ENCODE measurements at places on chromosomes 11 and 22. TPM values are rescaled to one million over a fixed set of nuclear protein-coding genes. Genes with fewer than 3 reads are reported as not detected.
A peak's percentile ranks its signal among the peaks of the same experiment; 100 is the strongest.

DNA sequence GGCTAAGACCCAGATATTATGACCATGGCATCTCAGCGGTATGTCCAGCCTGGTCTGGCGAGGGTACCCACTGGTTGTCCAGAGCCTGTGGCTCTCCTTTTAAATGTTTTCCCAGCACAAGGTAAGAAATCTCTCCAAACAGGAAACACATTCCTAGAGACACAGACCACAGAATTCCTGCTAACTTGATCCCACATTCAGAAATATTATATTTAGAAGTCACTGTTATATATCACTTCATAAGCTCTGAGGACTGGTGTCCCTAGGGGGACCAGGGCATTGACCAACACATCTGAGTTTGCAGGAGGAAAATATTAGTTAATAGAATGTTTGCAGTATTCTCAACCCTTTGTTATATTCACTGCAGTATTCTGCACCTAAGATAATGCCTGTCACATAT lies 23.1 kb downstream of the TMPRSS13 start:
- DNase-seq: no peak
- H3K36me3 ChIP-seq: no peaks in the 10 kb centered on the region
- no peaks in the 10 kb centered on the region for H3K27me3 ChIP-seq
- H3K4me1 ChIP-seq: peaks cover 16% of the 10 kb centered on the region

GRCh38 chr11:68287419-68287818 lies 15.6 kb upstream of the C11orf24 start:
- no peaks in the 10 kb centered on the region for H3K36me3 ChIP-seq
- DNase-seq: no peak
- peaks cover 6% of the 10 kb centered on the region for H3K4me1 ChIP-seq
- H3K27ac ChIP-seq: no peak overlapping the region
- H3K4me3 ChIP-seq: no peak overlapping the region
- no peaks in the 10 kb centered on the region for H3K27me3 ChIP-seq

DNA sequence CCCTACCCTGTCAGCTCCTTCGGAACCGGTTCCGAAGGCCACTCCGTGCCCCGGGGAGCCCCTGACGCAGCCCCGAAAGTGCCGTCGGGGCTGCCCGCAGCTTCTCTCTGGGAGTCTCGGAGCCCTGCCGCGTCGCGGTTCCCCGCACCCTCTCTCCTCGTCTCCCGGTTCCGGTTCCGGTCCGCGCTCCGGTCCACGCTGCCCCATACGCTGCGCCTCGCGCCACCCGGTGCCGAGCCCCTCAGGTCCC lies 618 bp downstream of the MTA2 start:
- H3K4me3 ChIP-seq: peak overlapping the region; percentile 93
- no peaks in the 10 kb centered on the region for H3K27me3 ChIP-seq
- DNase-seq: no peak
- peak overlapping the region; percentile 86 for H3K27ac ChIP-seq
- H3K4me1 ChIP-seq: peaks cover 39% of the 10 kb centered on the region
- peaks cover 44% of the 10 kb centered on the region for H3K36me3 ChIP-seq

GRCh38 chr11:75543806-75544205 lies 18.1 kb upstream of the GDPD5 start:
- no peaks in the 10 kb centered on the region for H3K27me3 ChIP-seq
- H3K4me3 ChIP-seq: no peak overlapping the region
- no peaks in the 10 kb centered on the region for H3K4me1 ChIP-seq
- H3K27ac ChIP-seq: no peak overlapping the region
- H3K36me3 ChIP-seq: no peaks in the 10 kb centered on the region
- no peak for DNase-seq

DNA sequence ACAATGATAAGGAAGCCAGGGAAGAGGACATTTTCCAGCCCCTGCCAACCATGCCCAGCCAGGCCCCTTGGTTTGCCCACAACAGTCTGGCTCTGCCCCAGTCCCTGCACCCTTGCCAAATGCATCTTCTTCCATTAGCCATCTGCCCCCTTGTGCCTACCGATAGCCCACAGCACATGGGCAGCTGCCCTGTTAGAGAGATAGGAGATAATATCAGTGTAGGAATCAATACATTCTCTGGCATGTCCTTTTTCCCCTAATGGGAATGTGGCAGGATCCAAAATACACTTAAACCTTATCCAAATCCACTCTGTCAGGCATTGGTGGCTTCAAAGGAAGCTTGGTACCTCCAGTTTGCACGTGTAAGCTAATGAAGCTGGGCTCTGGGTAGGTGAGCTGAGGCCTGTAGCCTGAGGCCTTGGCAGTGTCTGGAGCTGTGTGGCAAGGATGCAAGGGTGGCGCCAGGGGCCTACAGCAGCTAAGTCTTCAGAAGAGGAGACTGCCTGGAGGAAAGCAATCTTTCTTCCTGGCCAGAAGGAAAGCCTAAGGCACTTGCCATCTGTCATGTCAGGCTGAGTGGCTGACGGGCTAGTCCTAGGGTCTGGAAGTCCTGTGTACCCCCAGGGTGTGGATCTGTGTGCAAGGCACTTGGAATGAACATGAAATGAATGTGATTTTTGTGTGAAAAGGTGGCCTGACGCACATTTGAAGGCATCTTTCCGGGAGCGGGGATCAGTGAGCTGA lies 164.2 kb upstream of the TBCEL start:
- no peak for DNase-seq
- no peaks in the 10 kb centered on the region for H3K36me3 ChIP-seq
- no peak overlapping the region for H3K4me3 ChIP-seq
- H3K4me1 ChIP-seq: no peaks in the 10 kb centered on the region

DNA sequence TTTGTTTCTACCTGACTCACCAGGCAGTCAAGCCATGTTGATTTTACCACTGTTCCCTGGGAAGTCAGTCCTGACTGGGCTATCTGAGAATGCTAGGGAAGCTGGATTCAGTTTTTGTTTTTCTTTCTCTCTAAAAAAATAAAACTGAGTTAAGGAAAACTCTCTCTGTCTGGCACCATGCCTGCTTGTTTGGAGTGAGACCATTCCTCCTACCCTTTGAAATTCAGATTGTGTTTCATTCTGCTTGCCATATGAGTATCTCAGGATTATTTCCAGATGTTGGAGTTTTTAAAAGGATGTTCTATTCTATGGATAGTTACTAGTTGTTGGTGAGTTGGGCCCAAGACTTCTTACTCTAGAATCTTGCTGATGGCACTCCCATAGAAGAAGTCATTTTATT lies 1917.0 kb downstream of the LRRC4C start:
- H3K27me3 ChIP-seq: no peaks in the 10 kb centered on the region
- H3K4me3 ChIP-seq: no peak overlapping the region
- no peaks in the 10 kb centered on the region for H3K4me1 ChIP-seq
- H3K27ac ChIP-seq: no peak overlapping the region

GRCh38 chr22:45468872-45469271 lies 33.8 kb upstream of the FBLN1 start:
- H3K27me3 ChIP-seq: no peaks in the 10 kb centered on the region
- no peak for DNase-seq

DNA sequence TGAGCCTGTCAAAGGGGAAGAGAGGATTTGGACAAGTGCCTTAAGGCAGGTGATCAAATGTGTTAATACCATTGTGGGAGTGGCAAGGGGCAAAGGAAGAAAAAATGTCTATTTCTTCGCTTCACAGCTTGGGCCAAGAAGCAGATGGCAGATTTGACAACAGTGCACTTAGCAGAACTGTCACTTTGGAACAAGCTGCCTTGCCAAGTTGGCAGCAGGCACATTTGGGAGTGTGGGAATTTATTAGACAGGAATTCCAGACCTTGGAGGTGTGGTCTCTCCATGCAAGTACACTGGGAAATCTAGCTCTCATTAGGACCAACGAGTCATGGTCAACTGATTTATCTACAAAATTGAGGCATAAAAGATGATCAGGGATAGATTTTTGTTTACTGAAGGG lies 265.1 kb downstream of the NELL1 start:
- no peak overlapping the region for H3K4me3 ChIP-seq
- H3K36me3 ChIP-seq: no peaks in the 10 kb centered on the region
- no peak for DNase-seq

DNA sequence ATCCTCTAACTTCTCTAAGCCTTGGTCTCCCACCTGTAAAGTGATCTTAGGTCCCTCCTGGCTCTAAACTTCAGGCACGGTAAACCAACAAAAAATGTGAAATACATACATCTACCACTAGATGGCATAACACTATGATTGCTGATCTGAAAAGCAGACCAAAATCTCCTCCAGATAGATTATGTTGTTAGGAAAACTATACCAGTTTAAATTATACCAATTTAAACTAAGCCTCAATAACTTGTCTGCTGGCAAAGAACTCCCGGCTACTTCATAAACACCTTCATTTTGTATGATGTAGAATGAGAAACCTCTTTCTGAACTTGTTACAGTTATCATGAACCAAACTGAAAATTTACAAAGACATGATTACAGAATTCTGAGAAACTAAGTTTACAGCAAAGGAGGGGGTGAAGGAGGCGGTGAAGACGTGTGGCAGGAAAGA lies 85.9 kb downstream of the SBF2 start:
- no peaks in the 10 kb centered on the region for H3K36me3 ChIP-seq
- H3K4me1 ChIP-seq: no peaks in the 10 kb centered on the region
- peak; percentile 61 for DNase-seq
- no peak overlapping the region for H3K4me3 ChIP-seq
- no peaks in the 10 kb centered on the region for H3K27me3 ChIP-seq

DNA sequence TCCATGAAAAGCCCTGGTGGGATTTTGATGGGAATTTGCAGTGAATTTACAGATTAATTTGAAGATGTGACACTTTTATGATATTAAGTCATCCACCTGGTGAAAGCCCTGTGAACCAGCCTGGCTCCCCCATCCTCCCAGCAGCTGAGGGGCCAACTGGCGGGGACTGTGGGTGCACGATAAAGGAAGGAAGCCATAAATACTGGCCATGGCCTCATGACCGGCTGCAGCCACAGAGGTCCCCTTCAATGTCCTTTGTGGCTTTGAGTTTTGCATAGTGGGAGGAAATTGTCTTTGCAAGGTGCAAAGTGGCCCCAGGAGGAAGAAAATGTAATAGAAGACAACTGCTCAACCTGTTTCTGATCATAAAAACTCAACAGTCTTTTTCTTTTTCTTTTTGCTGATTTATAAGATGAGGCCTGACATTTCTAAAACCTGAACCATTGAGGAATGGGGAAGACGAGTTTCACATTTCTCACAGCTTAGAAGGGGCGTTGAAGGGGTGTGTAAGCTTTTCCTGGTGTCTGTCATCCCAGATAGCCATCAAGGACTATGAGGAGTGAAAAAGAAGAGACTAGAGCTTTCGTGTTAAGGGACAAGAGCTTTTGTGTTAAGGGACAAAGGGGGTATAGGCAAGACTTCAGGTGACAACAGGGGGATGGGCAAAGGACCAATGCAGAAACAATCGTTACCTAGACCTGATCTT lies 6.3 kb upstream of the NDUFV1 start:
- peaks cover 7% of the 10 kb centered on the region for H3K27me3 ChIP-seq
- no peaks in the 10 kb centered on the region for H3K36me3 ChIP-seq
- H3K27ac ChIP-seq: no peak overlapping the region
- no peak for DNase-seq
- peaks cover 7% of the 10 kb centered on the region for H3K4me1 ChIP-seq

GRCh38 chr11:44190883-44191230 lies 95.4 kb downstream of the EXT2 start:
- peaks cover 27% of the 10 kb centered on the region for H3K36me3 ChIP-seq
- no peaks in the 10 kb centered on the region for H3K27me3 ChIP-seq
- no peak overlapping the region for H3K27ac ChIP-seq
- H3K4me3 ChIP-seq: no peak overlapping the region

- no peaks in the 10 kb centered on the region for H3K36me3 ChIP-seq
- no peaks in the 10 kb centered on the region for H3K27me3 ChIP-seq
- H3K4me1 ChIP-seq: no peaks in the 10 kb centered on the region
- no peak for DNase-seq
- no peak overlapping the region for H3K4me3 ChIP-seq
These were observed 270.5 kb upstream of the B3GAT1 start for GRCh38 chr11:134682577-134682976.

DNA sequence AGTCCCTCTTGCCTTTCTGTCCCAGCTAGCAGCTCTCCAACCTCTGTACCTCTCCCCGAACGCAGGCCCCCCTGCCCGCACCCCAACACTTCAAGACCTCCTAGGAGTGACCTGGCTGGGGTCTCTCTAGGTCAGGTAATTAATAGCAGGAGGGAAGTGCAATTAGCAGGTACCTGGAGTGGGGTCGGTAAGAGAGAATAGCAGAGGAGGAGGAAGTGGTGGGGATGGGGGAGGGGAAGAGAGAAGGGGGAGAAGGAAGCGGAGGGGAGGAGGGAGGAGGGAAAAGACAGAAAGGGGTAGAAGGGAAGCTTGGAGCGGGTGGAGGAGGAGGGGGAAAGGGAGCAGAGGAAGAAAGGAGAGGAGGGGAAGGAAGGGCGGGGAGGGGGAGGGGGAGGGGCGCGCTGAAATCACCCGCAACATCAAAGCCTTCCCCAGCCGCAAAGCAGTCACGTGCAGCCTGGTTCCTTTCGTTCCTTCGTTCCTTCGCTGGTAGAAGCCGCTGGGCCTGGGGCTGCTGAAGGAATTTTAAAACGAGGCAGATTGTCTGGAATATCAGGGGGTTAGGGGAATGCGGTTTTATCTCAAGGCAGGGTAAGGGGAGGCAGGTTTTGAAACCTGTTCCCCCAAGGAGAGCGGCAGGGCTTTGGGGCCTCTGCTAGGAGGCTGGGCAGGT lies 29.3 kb upstream of the TCF20 start:
- H3K4me3 ChIP-seq: peak overlapping the region; percentile 6
- peak; percentile 23 for DNase-seq
- no peaks in the 10 kb centered on the region for H3K27me3 ChIP-seq
- H3K4me1 ChIP-seq: peaks cover 42% of the 10 kb centered on the region

DNA sequence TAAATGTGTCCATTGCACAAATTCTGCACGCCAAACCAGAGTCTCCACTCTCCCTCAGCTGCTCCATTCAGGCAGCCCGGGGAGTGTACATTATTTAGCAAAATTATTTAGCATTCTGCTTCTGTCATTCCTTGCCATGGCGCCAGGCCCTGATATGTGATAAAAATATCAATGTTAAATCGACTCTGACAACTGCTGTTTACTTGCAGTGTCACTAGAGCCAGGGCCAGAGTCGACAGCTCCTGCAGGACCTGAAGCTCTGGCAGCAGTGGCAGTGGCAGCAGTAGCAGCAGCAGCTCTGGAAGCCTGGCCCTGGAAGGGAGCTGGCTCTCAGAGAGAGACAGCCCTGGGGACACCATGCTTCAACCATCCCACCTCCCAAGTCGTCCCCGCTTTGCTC lies 224.5 kb downstream of the BUD13 start:
- no peaks in the 10 kb centered on the region for H3K27me3 ChIP-seq
- H3K27ac ChIP-seq: no peak overlapping the region
- no peaks in the 10 kb centered on the region for H3K36me3 ChIP-seq
- no peak overlapping the region for H3K4me3 ChIP-seq

Gene C11orf24
- 9.5 TPM for polyA plus RNA-seq

Gene DRD2
- polyA plus RNA-seq: not detected

Gene KCNQ1OT1
- 0.03 TPM for polyA plus RNA-seq

Gene PNPLA5
- not detected for polyA plus RNA-seq

Gene PLAAT5
- polyA plus RNA-seq: 0.62 TPM

Gene TBX1
- not detected for polyA plus RNA-seq

Data from CD14-positive monocyte (primary cell).